ENCODE measurements at places on chromosomes 3 and 15. TPM values are rescaled to one million over a fixed set of nuclear protein-coding genes. Genes with fewer than 3 reads are reported as not detected.

DNA sequence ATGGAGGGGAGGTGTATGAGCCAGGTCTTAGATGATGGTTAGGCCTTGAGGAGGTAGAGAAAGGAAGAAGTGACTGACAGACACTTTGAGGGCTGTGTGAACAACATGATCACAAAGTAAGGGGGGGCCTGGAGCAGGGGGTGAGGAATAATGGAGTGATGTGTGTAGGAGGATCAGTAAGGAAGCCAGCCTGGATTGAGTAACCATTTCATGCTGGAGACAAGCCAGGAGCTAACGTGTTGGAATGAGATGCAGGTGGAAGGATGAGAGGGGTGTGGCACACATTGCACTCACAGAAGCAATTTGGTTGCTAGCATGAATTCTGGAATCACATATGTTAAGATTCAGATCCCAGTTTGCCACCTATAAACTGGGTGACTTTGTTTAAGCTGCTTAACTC, 65.5 kb downstream of the BBX start:
- no peak overlapping the region for H3K4me3 ChIP-seq
- DNase-seq: no peak
- H3K27ac ChIP-seq: no peak overlapping the region
- H3K36me3 ChIP-seq: no peaks in the 10 kb centered on the region

GRCh38 chr15:67185621-67186225, 68.7 kb downstream of the AAGAB start:
- no peaks in the 10 kb centered on the region for H3K27me3 ChIP-seq
- no peak overlapping the region for H3K4me3 ChIP-seq
- H3K36me3 ChIP-seq: peaks cover 47% of the 10 kb centered on the region
- peak; percentile 49 for DNase-seq
- no peak overlapping the region for H3K27ac ChIP-seq

DNA sequence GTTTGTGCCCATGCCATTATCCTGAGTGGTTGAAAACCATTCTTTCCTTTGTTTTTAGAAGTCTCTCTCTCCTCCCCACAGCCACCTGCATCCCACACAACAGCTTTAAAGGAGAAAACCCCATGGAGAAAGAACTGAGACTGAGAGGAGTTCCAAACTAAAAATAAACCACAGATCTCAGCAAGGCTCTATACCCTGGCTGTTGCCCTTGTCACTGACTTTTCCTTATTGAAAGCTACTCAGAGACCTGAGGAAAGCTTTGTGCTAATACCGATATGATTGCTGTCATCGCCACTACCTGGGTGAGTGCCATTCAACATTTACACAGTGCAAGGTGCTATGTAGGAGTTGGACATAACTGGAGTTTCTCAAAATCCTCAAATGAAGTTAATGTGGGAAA, 55.5 kb upstream of the RASGRP1 start:
- H3K36me3 ChIP-seq: no peaks in the 10 kb centered on the region
- H3K4me1 ChIP-seq: no peaks in the 10 kb centered on the region
- H3K4me3 ChIP-seq: no peak overlapping the region
- no peak overlapping the region for H3K27ac ChIP-seq

- peaks cover 7% of the 10 kb centered on the region for H3K4me1 ChIP-seq
- H3K27ac ChIP-seq: no peak overlapping the region
- no peak overlapping the region for H3K4me3 ChIP-seq
- H3K36me3 ChIP-seq: no peaks in the 10 kb centered on the region
- no peak for DNase-seq
Observed at GRCh38 chr3:139552632-139553365, 13.3 kb upstream of the RBP1 start.

The MED12L gene
- 5.0 TPM for total RNA-seq

The ALDH1L1 gene
- total RNA-seq: not detected

The IL17RD gene
- total RNA-seq: 8.7 TPM

DNA sequence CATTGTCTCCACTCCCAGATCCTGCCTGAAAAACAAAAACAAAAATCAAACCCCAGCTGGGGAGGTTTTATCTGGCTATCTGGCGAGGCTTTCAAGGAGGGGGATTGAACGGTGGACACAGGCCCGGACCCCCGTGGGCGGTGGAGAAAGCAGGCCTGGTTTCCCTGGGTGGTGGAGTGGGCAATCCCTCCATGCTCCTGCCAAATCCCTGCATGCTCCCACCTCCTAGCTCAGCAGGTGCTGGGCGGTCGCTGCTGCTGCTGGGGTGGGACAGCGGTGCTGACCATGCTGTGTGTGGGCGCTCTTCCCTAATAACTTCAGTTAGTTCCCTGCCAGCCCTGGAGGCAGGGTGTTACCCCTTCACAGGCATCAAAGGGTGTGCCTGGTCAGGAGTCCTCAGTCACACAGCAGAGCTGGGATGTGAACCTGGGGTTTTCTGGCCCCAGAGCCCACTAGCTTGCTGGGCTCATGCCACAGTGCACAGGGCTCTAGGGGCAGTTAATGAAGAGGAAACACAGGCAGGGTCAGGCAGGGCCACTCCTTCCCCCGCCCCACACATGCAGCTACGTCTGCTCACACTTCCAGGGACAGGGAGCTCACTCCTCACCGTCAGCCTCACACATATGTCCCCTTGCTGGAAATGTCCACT, 15.9 kb upstream of the PLXND1 start:
- H3K4me1 ChIP-seq: peaks cover 46% of the 10 kb centered on the region
- no peak for DNase-seq
- no peaks in the 10 kb centered on the region for H3K27me3 ChIP-seq
- H3K36me3 ChIP-seq: no peaks in the 10 kb centered on the region

DNA sequence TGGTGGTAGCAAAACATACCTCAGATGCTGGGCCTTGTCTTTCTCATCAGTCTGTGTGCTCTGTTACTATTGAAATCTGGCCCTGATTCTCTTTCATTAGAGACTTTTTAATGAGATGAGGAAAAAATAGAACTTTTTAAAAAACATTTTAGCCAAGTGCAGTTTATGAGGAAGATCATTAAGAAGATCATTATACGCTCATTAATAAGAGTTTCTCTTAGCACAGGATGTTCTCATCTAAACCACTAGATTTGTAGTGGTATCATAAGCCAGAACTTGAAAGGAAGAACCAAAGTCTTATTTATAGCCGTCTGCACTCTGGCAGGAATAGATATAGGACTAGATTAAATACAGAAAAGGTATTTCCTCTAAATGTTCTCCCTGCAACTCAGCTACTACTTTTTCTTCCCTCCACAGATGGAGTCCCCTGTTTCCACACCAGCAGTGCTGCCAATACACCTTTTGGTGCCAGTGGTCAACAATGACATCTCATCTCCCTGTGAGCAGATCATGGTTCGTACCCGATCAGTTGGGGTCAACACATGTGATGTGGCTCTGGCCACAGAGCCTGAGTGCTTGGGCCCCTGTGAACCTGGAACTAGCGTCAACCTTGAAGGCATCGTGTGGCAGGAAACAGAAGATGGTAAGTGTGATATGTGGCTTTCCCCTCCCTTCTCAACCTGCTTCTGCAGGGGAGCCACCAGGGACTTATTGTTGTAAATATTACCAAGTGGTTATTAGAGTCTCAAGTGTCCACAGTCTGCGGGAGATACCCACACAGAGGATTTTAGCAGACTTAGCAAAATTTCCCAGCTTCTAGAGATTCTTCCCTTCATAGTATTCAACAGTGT, 152.8 kb downstream of the RBPMS2 start:
- H3K27me3 ChIP-seq: no peaks in the 10 kb centered on the region
- peaks cover 6% of the 10 kb centered on the region for H3K4me1 ChIP-seq
- DNase-seq: no peak
- H3K4me3 ChIP-seq: no peak overlapping the region
- peaks cover 7% of the 10 kb centered on the region for H3K36me3 ChIP-seq

DNA sequence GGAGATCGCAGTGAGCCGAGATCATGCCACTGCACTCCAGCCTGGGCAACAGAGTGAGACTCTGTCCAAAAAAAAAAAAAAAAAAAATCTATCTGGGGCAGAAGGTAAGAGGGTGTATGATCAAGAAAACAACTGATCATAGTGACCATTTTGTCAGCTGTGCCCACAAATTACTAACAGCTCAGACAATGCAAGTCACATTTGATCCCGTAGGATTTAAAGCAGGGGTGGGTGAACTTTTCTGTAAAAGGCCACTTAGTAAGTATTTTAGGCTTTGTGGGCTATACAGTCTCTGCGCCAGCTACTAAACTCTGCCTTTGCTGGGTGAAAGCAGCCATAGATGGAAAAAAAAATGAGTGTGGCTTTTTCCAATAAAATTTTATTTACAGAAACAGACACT, 57.6 kb upstream of the ABI3BP start:
- H3K36me3 ChIP-seq: no peaks in the 10 kb centered on the region
- H3K27me3 ChIP-seq: no peaks in the 10 kb centered on the region
- no peak overlapping the region for H3K4me3 ChIP-seq

DNA sequence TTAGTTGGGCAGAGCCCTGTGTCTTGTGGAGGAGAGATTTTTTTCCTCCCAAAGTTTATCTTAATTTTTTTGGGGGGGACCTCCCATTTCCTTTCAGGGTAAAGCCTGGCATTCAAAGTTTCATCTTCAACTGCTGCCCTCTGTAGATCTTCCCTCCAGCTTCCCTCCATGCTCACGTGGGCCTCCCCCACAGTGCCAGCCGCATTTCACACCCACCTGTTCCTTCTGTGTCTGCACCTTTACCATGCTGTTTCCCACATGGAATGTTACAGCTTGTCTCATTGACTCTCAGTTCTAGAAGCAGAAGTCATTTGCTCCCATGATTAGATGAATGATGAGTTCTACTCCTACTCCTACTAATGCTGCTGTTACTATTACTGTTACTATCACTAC, 6.5 kb downstream of the CELF6 start:
- H3K36me3 ChIP-seq: no peaks in the 10 kb centered on the region
- no peaks in the 10 kb centered on the region for H3K4me1 ChIP-seq
- no peak for DNase-seq
- H3K27me3 ChIP-seq: peaks cover 7% of the 10 kb centered on the region

- no peak overlapping the region for H3K4me3 ChIP-seq
- H3K36me3 ChIP-seq: no peaks in the 10 kb centered on the region
- no peak for DNase-seq
- H3K27me3 ChIP-seq: no peaks in the 10 kb centered on the region
Observed at GRCh38 chr15:93662162-93662885, 569.0 kb upstream of the MCTP2 start.

The EBLN2 gene
- total RNA-seq: 3.1 TPM

The MUSTN1 gene
- total RNA-seq: not detected

DNA sequence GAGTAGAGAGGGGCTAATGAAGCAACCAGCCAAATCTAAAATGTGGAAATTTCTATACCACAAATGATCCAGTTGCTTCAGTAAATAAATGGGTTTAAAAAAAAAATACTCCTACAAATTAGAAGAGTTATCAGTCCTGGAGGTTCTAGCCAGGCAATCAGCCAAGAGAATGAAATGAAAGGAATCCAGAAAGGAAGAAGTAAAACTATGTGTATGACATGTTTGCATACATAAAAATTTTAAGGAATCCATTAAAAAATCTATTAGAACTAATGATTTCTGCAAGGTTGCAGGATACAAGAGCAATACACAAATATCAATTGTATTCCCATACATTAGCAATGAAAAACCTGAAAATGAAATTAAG, 9.6 kb downstream of the MESP2 start:
- no peaks in the 10 kb centered on the region for H3K27me3 ChIP-seq
- H3K4me1 ChIP-seq: peaks cover 18% of the 10 kb centered on the region
- H3K27ac ChIP-seq: no peak overlapping the region

GRCh38 chr3:177764377-177764912, 567.2 kb upstream of the TBL1XR1 start:
- H3K4me1 ChIP-seq: peaks cover 7% of the 10 kb centered on the region
- H3K36me3 ChIP-seq: no peaks in the 10 kb centered on the region
- H3K27me3 ChIP-seq: no peaks in the 10 kb centered on the region
- H3K27ac ChIP-seq: no peak overlapping the region

- peaks cover 21% of the 10 kb centered on the region for H3K4me1 ChIP-seq
- no peaks in the 10 kb centered on the region for H3K36me3 ChIP-seq
- peak overlapping the region; percentile 46 for H3K27ac ChIP-seq
- H3K27me3 ChIP-seq: no peaks in the 10 kb centered on the region
Observed at GRCh38 chr3:99938270-99938911, 120.7 kb downstream of the CMSS1 start.

GRCh38 chr3:177337541-177338331, 140.5 kb upstream of the TBL1XR1 start:
- H3K27me3 ChIP-seq: no peaks in the 10 kb centered on the region
- peak; percentile 85 for DNase-seq
- H3K4me1 ChIP-seq: peaks cover 16% of the 10 kb centered on the region

The ECE2 gene
- not detected for total RNA-seq

- H3K36me3 ChIP-seq: no peaks in the 10 kb centered on the region
- no peak for DNase-seq
- H3K4me3 ChIP-seq: no peak overlapping the region
- H3K27ac ChIP-seq: no peak overlapping the region
Observed at GRCh38 chr15:78641749-78642275, 802 bp upstream of the CHRNB4 start.

The SLC28A2 gene
- not detected for total RNA-seq

GRCh38 chr3:120198305-120198878, 86.6 kb downstream of the GPR156 start:
- H3K36me3 ChIP-seq: no peaks in the 10 kb centered on the region
- H3K4me3 ChIP-seq: no peak overlapping the region
- DNase-seq: peak; percentile 28
- H3K27me3 ChIP-seq: no peaks in the 10 kb centered on the region

DNA sequence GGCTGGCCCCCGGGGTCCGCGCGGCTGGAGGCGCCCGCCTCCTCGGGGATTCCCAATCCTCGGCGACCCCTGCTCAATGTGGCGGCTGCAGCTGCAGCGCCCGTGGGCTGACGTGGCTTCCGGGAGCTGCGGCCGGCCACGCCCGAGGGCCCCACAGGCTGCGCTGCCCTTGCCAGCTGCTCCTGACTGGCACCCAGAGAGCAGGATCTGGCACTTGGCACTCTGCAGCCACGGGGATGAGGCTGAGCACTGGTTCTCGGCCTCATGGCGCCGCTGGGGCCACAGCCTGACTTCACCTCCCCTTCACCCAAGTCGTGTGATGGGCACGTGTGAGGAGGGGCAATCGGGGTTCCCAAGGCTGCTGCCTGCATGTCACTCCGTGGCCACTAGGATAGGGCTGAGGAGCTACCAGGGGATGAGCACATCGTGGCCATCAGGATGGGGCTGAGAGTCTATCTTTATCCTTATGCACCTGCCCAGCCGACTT, 267.8 kb upstream of the FRG2C start:
- no peaks in the 10 kb centered on the region for H3K4me1 ChIP-seq
- no peak overlapping the region for H3K27ac ChIP-seq
- H3K36me3 ChIP-seq: no peaks in the 10 kb centered on the region
- no peaks in the 10 kb centered on the region for H3K27me3 ChIP-seq
- DNase-seq: no peak

DNA sequence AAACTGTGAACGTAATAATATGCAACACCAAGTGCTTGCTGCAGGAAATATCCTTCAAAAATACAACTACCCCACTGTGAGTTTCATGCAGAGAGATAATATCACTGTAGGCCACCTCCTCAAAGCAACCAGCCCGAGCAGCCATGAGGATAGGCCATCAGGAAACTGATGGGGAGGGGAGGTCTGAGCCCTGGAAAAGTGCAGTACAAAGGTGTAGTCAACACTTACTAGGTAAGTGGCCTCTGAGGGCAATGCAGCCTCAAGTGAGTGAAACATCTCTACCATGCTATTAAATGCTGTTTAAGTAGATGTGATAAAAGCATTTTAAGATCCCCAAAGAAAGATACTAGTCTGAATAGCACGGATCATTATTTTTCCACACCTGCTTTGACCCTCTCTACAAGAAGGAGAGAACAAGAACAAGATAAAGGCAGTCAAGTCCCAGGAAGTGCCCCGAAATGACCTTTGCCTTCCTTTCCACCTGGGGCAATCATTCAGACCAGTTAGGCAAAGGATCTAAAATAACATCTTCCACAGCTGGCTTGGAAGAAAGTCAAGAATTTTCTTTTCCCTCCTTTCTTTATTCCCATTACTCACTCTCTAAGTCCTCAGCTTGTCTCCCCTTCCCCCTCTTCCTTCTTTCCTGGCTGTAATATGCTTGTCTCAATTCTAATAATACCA, 62.8 kb downstream of the FMN1 start:
- no peak overlapping the region for H3K27ac ChIP-seq
- H3K36me3 ChIP-seq: no peaks in the 10 kb centered on the region
- no peaks in the 10 kb centered on the region for H3K27me3 ChIP-seq
- H3K4me1 ChIP-seq: peaks cover 20% of the 10 kb centered on the region
- H3K4me3 ChIP-seq: no peak overlapping the region

Measured in astrocyte (in vitro differentiated cells and primary cell).